ENCODE measurements at places on chromosomes 3 and 15.

- DNase-seq: peak; percentile 84
Measured at GRCh38 chr3:113242096-113242581, 30.8 kb downstream of the BOC start.

GRCh38 chr3:125310623-125311081, 64.5 kb downstream of the ZNF148 start:
- no peak for DNase-seq

GRCh38 chr3:44761101-44761423, 357 bp downstream of the KIAA1143 start:
- DNase-seq: no peak

GRCh38 chr15:41258750-41259471, 27.8 kb downstream of the CHP1 start:
- DNase-seq: peak; percentile 50

GRCh38 chr3:25040748-25041147, 387.3 kb upstream of the RARB start:
- peak; percentile 16 for DNase-seq

Measured in AG10803 (cell line).